Posterior vena cava (tissue), 2 donors: ENCODE measurements at places on chromosomes 5 and 9. TPM values are rescaled to one million over a fixed set of nuclear protein-coding genes. Genes with fewer than 3 reads are reported as not detected.

DNA sequence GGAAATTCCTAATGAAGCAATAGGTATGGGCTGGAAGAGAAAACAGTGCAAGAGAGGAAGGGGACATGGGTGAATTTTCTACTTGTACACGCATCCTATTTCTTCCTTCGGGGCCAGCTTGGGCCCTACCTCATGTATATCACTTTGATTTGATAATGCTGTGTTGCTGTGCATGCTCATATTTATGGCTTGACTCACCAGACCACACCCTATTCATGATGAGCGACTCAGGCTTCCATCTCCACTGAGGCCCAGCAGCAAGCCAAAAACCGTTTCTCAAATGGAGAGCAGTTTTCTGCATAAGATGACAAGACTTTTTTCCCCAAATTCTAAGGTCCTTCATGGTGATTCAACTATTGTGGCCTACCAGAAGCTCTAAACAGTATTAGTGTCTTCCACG lies 2039.1 kb upstream of the CDH9 start:
- no peak for DNase-seq

Gene EMB
- total RNA-seq, result 43.6 TPM

- DNase-seq, result no peak
Observed at GRCh38 chr5:172671091-172671490, 30.0 kb downstream of the NEURL1B start.

Gene NME5
- 1.5 TPM for total RNA-seq

Gene ERAP2
- total RNA-seq, result 9.6 TPM

DNA sequence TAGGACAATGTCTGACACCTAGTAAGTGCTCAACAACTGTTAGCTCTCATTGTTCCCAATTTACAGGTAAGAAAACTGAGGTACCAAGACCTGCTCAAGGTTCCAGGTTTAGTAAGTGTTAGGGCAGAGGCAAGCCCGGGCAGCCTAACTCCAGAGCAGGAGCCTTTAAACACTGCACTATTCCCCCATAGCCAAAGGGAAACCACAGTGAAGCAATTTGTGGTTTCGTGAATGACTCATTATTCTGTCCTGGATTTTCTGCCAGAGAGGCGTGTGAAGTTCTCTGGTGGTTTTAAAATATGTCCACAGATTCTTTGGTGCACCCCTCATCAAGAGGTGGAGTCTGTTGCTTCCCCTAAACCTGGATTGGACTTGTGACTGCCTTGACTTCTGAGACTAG lies 1.0 kb upstream of the MCC start:
- DNase-seq, result no peak

GRCh38 chr9:34884747-34885189 lies 73.3 kb upstream of the PHF24 start:
- DNase-seq, result no peak

GRCh38 chr9:102700936-102701335 lies 294.2 kb upstream of the CYLC2 start:
- DNase-seq, result no peak

DNA sequence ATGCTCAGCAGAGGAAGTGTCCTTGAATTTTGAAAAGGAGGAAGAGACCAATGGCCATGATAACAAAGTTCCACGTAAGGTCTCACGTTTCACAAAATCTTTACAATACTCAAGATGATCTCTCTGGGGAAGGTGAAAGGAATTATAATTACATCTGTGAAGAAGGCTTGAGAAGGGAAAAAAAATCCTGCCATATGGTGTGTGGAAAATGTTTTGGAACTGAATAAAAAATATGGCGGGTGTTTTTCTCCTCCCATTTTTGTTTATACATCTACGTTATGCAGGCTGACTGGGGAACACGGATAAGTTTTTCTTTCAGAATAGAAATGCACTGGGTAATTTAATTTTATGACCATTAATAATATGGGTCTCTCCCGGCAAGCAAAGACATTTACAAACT lies 425.6 kb upstream of the BRINP1 start:
- DNase-seq, result no peak

Gene PCDHGC4
- 2.0 TPM for total RNA-seq

Gene DNAI1
- total RNA-seq, result not detected

DNA sequence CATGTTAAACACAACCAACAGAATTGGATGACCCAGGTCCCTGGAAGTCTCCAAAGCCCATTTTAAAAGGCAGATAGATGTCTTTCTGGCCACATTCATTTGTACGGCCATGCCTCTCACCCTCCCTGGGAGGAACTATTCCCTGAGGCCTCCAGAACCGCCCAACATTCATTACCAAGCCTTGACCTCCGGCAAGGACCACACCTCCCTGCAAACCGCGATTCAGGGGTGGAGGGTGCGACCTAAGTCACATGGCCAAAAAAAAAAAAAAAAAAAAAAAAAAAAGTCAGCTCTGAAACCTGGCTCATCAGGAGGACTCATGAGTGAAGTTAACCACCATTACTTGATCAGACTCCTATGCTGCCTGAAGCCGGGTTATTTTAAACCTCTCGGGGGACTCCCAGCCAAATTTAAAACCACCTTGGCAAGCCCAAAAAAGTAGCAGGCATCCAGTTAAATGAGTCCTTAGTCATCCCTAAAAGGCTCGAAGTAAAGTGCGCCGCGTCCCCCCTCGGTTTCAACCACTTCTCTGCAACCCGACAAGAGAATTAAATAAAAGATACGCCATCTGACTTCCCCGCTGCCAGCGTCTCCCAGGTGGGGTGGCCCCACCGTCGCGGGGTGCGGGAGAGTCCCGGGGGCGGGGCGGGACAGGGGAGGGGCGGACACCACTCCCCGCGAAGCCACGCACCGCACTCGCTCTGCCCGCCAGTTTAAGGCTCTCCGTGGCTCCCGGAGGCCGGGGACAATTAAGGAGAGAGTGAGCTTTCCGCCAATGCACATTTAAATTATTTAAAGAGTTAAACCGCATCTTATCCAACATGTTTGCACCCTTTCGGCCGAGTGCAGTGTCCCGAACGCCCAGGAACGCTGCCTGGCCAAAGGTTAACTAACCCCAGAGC lies 2.3 kb downstream of the KLF9 start:
- peak; percentile 92 for DNase-seq

DNA sequence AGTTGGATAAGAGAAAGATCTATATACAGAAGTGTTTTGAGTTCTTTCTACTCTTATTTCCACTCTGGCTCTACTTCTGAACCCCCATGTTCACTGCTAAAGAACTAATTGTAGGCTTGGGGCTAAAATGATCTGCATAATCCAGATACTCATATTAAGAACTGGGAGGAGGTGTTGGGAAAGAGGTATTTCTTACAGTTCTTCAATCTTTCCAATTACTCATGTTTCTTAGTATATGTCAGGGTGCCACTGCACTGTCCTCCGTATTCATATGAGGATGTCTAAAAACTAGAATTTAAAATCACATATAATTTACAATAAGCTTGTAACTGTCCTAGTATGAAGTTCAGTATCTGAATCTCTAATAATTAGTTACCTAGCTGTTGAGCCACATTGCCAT lies 12.7 kb downstream of the NIPBL start:
- DNase-seq, result no peak

Gene IL9
- total RNA-seq, result not detected

- no peak for DNase-seq
Observed at GRCh38 chr5:10199692-10200091, 50.0 kb downstream of the ATPSCKMT start.

- DNase-seq, result peak; percentile 52
Observed at GRCh38 chr5:178348356-178349074, 115.9 kb upstream of the PHYKPL start.

DNA sequence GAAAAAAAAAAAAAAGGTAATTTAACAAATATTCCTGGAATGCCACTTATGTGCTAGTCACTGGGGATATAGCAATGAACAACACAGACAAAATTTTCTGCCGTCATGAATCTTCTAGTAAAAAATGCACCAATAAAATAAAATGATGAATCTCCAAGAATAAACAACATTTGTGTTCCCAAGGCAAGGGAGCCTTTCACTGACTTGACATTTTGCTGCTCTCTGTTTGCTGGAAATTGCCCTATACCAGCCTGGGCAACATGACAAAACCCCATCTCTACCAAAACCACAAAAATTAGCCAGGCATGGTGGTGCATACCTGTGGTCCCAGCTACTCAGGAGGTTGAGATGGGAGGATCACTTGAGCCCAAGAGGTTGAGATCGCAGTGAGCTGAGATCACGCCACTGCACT lies 64.5 kb upstream of the ERBIN start:
- DNase-seq, result no peak

DNA sequence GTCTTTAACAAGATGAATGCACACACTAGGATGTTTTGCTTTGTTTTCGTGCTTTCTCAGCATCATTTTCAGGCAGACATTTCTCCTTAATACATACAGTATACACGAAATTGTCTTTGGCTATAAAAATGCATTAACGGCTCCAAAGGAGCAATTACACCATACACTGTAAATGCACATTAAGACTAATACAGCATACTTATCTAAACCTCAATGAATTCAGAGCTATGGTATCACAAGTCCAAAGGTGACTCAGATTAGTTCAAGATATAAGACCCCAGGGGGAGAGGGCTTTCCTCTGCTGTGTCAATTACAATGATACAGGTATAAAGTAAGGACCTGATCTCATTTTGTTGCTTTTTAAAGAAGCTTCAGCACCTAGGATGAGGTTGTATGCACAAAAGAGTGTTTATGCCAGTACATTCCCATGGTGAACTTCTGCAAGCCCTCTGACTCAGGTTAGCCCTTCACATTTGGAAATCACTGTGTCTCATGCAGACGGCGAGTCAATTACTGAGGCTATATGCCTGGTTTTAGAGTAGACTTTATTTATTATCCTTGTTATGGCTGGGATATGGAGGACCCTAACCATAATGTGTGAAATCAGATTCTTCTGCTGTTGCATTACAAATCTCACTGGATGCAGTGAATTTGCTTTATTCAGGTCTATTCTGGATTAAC lies 233.3 kb downstream of the ZNF608 start:
- no peak for DNase-seq

GRCh38 chr5:130743092-130743491 lies 422.0 kb downstream of the HINT1 start:
- no peak for DNase-seq

Gene APBA1
- 8.9 TPM for total RNA-seq

DNA sequence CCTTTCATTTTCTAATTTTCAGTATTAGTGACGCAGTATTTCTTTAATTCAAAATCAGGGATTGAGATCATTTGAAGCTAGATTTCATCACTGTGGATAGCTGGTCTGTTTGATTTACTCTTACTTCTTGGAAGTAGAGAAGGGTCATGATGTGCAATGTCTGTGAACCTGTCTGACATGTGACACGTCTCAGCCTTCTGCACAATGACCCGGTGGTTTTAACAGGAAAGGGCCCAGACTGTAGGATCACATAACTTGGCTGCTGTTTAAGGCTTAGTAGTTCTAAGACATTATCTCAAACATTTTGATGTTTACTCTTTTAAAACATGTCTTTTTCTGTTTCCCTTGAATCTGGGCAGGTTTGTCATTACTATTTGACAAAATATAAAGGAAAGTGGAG lies 823.3 kb upstream of the NUDT12 start:
- no peak for DNase-seq

Gene PCDHGB1
- total RNA-seq, result 2.8 TPM

- DNase-seq, result no peak
Observed at GRCh38 chr5:77396017-77396416, 96.1 kb downstream of the WDR41 start.

Gene PHF24
- 0.93 TPM for total RNA-seq

DNA sequence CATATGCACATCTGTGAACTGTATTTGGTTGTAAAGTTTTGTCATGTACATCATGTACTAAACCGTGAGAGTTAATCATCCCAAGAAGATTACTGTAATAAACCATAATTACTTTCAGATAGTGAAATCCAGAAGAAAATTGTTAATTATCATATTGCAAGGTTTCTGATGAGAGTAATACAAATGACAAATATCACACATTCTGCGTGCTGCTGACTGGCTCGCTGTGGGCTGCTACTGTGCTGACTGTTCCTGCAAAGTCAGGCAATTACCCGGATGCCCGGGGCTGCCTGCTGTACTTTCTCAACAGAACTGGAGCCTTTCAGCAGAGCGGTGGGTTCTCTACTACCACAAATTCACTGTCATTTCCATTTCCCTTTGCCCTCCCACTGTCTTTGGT lies 68.3 kb downstream of the SMARCA2 start:
- DNase-seq, result no peak

DNA sequence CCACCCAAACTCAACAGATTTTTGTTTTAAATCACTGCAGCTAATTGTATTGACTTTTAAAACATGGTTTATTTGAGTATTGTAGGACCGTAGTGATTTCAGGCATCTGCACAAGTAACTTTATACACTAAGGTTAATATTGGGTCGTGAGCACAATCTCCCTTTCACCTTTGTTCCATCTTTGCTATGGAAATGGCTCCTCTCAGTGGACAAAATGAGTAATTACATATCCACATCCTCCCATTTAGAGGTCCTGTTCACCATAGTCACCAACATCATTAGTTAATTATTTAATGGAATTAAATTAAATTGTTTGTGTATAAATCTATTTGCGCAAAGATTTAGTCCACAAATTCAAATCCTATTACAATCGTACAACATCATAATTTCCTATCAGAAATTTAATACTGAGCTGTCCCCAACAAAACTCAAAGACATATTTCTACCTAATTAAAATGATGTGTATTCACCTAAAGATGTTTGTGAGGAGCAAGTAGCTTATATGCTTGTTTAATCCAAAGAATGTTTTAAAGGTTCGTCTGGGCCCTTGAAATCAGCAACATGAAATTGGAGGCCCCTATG lies 173.0 kb upstream of the DAPK1 start:
- DNase-seq, result no peak

DNA sequence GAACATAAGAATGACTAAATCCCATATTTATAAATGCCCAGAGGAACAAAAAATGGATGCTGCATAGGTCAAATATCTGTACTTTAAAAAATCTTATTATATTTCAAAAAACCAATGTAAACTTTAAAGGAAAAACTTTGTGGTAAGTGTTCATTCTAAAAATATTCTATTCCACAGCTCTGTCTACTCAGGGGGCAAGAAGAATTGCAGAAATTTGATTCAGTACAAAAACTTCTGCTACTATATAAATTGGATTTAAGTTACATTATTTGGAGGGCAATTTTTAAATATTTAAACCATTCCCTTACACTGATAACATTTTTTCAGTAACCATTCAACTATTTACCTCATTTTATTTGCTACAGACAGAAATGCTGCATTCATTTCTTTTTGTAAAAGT lies 32.1 kb downstream of the NFIB start:
- no peak for DNase-seq

Gene WDR70
- 23.2 TPM for total RNA-seq

Gene CDH10
- not detected for total RNA-seq

DNA sequence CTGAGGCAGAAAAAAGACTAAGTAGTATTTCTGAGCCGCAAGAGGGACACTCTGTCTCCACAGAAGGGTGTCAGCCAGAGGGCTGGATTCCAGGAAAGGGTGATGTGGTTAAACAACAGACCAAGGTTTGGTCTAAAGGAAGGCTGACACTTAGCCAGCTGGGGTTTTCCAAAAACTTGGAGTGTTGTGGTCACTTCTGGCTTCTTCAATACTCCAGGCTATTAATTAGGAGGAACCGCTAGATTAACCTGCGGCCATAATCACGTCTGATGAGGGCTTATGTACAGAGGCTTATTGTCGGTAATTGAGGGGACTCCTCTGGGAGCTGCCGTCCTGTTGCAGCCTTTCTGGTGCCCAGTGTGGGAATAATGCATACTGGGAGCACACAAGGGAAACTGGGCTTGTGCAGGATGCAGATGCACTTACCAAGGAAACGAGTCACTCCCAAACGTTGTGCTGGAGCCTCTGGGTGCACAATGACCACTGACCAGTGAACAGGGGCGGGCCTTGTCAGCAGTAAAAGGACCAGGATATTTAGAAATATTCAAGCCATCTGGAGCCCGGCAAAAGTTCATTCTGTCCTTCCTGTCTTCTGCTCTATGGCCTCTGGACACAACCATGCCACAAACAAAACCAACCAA lies 70.2 kb upstream of the TUT7 start:
- no peak for DNase-seq
